ENCODE measurements at places on chromosomes 12 and 14.

GRCh38 chr12:122951979-122952892 is 14.0 kb downstream of the ABCB9 start:
- peak; percentile 4 for DNase-seq

GRCh38 chr14:81737938-81738337 is 204.3 kb upstream of the SEL1L start:
- DNase-seq, result no peak

GRCh38 chr12:57476162-57476992 is 3.3 kb downstream of the ARHGAP9 start:
- no peak for DNase-seq

DNA sequence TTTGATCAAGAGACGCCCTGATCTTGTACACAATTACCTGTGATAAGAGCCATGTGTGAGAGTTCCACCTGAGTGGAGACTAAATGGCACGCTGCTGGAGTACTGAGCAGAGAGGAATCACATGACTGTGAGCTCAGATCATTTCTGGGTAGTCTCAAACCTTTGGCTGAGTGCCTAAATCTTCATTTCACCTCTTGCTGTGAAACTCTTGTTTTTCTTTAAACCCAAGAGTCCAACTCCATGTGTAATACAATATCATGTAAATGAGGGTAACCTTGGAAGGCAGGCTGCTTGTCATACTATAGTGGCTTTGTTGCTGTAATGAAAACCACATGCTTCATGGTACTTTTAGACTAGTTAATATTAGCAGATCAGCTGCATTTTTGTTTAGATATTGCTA is 156.9 kb downstream of the CAND1 start:
- peak; percentile 27 for DNase-seq

- no peak for DNase-seq
Measured at GRCh38 chr14:60221457-60221856, 27.6 kb upstream of the PPM1A start.

DNA sequence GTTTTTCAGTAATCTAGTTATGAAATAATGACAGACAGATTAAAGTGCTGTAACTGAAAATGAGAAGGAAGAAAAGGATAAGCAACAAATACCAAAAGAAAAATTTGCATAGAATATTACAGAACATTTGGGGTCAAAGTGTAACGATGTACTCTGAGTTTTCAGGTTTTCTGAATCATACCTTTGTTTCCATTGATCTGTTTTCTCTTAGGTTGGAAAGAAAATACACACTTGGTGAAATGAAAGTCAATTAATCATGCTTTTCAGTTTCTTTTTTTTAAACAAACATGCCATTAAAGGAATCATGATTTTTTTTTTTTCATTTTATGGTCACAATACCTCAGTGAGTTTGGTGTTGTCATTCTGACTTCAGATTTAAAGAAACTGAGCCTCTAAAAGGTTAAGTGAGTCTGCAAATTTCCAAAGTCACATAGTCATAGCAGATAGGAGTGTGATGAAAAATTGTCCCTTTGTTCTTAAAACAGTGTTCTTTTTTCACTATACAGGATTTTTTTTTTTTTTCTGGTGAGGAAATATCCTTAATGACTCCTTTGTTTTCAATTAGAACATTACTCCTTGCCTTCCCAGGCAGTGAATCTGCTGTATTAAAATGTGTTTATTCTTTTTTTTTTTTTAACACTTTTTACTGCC is 35.9 kb upstream of the PZP start:
- no peak for DNase-seq

All from NCI-H748 treated with DMSO at 0.1 percent for 48 hours (cell line).